Stimulated activated CD4-positive, alpha-beta T cell treated with anti-CD3 and anti-CD28 coated beads, Interleukin-1b, Interleukin-23, amount 100 ng/mL, for 1 hour (primary cell): ENCODE measurements at places on chromosomes 6 and 20.

DNA sequence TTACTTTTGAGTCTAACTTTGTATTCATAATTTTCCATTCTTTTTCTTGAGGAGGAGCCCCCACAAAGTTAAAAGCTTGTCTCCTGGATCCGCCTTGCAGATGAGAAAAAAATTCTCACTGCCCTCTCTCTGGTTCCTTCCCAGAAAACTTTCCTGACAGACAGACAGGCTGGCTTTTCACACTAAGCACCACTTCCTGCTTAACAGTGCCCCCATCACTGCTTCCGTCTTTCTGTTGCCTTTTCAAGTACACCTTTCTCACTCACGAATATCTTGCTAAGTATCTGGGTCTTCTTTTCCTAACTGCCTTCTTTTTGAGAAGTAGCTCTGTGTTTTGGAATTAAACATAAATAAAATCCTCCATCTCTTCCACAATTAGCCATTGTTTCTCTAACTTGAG lies 19.8 kb upstream of the LMBRD1 start:
- DNase-seq: no peak

- DNase-seq: no peak
Observed at GRCh38 chr6:37175332-37176267, 5.6 kb downstream of the PIM1 start.

- no peak for DNase-seq
Observed at GRCh38 chr6:111589366-111589765, 16.3 kb downstream of the TRAF3IP2 start.

DNA sequence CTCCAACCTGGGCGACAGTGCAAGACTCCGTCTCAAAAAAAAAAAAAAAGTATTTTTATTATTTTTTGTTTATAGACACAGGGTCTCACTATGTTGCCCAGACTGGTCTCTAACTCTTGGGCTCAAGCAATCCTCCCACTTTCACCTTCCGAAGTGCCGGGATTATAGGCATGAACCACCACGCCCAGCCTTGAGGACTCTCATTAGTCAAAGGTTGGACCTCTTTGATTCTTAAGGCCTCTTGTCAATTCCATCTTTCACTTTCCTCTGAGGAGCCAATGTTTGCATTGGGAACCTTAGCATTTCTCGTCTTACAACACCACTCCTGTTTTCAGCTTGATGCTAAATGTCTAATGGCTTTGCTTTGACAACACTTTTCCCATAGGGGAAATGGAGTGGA lies 16.1 kb upstream of the CDK19 start:
- no peak for DNase-seq

GRCh38 chr20:24148372-24148771 lies 159.8 kb upstream of the GGTLC1 start:
- no peak for DNase-seq

DNA sequence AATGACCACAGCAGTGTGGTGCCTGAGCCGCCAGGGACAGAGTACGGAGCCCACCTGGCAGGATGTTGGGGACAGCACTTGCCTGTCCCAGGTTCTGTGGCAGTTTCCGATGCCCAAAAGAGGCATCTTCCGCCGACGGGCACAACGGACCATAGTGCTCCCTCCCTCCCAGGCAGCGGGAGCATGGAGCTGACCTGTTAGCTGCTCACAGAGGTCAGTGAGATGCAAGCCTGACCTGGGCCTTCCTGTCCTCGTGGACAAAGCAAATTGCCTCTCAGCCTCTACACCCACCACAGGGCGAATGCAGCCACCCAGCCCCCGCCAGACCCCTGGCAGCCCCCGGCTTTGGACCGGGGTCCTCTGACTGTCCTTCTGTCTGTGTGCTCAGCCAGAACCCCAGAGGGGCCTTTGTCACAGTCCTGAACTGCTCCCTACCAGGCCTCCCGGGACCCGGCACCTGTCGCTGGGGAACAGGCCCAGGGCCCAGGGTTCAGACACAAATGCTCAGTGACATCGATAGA lies 16.2 kb upstream of the FRMD1 start:
- no peak for DNase-seq

GRCh38 chr20:63950701-63951397 lies 5.4 kb downstream of the UCKL1 start:
- DNase-seq: no peak

DNA sequence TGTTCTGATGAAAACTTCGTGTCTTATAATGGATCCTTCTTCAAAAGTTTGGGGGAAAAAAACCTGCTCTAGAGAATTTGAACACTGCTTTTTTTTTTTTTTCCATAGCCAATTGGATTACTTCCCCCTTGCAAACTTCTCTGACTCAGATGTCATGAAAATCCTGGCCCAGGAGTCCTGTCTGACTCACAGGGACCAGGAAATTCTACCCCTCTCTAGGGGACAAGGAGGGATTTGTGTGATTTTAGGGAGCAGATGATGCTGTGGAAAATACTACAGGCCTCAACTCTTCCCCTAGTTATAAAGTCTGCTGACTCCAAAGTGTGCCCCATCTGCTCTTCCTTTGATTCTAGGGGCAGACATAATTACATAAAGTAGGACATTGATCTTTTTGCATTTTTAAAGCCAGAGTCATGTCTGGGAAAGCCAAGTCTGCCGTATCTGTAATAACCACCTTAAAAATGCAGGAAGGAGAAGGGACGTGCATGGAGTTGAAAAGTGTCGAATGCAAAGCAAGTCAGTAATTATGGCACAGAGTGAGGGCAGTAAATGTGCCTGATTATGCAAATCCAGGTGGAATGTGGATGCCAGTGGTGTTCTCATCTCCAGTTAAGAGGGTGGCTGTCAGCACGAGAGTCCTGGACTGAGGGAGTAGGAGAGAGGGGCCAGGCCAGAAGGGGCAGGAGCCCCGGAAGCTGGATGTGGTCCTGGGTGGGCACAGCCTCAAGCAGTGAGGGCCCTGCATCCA lies 144.3 kb upstream of the SULF2 start:
- DNase-seq: no peak

GRCh38 chr6:152094992-152095592 lies 287.6 kb downstream of the ESR1 start:
- no peak for DNase-seq

DNA sequence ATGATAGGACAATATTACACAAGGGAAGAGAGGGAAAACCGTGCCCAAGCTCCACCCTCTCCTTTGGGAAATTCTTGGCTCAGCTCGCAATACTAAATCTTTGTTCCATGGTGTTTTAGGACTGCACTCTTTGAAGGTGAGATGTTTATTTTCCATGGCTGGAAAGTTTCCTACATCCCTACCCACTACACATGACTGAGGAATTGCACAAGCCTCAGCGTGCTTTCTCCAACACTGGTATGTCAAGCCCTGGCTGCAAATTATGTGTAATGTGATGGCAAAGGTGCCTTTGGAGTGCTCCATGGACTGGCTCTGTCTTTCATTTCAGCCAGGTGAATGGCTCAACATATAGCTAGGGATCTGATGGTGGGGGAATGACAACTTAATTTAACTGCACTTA lies 134.3 kb downstream of the ISM1 start:
- no peak for DNase-seq

DNA sequence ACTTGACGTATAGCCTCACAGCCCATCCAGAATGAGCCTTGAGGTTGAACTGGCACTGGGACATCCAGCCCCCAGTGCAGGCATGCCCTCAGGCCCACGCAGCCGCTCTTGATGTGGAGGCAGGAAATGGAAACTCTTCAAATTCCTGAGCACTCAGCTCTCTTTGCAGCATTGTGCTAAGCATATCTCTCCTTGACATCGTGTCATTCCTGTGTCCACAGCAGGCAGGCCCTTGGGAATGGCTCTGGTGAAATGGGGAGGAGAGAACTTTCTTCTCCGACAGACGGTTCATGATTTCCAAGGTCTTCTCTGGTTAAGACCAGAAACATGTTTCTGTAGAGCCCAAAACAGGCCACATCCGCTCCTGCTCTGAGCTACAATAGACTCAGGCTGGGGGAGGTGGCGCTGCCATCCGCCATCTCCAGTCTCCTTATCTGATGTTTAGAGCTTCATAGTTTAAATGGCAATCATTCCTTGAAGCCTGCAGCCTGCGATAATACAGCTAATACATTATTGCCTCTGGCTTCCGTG lies 248.8 kb downstream of the CDH4 start:
- DNase-seq: no peak

DNA sequence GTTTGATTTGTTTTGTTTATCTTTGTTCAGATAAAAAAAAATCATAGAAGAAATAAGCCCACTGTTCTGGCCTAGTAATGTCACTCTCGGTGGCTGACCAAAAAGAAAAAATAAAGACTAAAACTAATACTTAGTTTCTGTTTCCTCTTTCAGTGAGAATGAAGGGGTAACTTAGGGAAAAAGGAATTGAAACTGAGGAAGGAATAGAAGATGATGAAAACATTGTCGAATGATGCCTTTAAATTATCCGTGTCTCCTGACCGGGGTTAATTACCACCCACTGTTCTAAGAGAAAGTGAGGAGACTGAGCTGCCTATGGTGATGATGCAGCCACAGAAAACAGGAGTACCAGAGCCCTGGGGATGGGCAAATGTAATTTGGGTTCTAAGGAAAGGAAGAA lies 73.1 kb downstream of the PTCHD4 start:
- DNase-seq: no peak

GRCh38 chr6:14235653-14236356 lies 118.2 kb downstream of the CD83 start:
- no peak for DNase-seq

DNA sequence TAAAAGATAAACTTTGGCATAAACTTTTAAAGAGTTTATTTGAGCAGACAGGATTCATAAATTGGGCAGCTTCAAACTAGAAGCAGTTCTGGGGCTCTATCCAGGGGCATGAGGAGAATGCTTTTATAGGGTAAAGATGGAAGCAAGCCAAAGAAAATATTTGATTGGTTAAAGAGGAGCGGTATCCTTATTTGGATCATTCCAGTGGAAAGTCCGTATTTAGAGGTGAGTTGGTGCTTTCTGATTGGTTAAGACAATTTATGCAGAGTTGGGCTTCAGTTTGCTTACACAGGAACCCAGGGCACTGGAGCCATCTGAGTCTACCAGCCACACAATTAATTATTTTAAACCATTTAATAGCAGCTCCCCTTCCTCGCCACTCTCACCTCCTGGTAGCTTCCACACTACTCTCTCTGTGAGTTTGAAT lies 37.9 kb upstream of the RNF217 start:
- no peak for DNase-seq

DNA sequence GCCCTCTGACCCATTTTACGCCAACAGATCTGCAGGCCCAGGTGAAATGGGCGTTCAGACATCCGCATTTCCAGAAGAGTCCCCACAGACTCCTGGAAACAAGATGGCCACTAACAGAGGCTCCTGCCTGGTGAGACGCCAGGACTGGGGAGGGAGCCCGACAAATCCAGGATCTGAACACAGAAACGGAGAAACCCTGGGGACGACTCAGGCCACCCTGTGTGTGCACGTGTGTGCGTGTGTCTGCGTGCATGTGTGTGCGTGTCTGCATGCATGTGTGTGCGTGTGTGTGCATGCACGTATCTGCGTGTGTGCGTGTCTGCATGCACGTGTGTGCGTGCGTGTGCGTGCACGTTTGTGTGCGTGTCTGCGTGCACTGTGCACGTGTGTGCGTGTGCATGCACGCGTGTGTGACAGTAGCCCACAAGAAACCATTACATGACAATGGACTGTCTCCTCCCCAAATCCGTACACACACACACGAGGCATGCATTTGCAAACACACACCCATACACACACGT lies 24.9 kb downstream of the CHRNA4 start:
- no peak for DNase-seq

DNA sequence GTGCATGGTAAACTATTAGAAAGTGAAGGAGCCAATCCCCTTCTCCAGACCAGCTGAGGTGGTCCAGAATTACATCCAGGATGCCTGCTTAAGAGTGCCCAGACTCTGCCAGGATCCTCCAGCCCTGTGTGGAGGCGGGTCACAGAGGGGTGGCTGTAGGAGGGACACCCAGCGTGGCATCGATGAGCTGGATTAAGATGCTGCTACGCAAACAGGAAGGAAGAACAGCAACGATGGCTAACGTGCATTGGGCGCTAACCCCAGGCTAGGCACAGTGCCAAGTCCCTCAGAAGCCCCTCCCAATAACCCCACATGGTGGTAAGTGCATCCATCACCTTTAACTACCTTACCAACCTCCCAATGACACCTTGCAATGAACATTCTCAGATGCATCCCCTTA lies 63.9 kb upstream of the MRPS10 start:
- DNase-seq: peak; percentile 21

DNA sequence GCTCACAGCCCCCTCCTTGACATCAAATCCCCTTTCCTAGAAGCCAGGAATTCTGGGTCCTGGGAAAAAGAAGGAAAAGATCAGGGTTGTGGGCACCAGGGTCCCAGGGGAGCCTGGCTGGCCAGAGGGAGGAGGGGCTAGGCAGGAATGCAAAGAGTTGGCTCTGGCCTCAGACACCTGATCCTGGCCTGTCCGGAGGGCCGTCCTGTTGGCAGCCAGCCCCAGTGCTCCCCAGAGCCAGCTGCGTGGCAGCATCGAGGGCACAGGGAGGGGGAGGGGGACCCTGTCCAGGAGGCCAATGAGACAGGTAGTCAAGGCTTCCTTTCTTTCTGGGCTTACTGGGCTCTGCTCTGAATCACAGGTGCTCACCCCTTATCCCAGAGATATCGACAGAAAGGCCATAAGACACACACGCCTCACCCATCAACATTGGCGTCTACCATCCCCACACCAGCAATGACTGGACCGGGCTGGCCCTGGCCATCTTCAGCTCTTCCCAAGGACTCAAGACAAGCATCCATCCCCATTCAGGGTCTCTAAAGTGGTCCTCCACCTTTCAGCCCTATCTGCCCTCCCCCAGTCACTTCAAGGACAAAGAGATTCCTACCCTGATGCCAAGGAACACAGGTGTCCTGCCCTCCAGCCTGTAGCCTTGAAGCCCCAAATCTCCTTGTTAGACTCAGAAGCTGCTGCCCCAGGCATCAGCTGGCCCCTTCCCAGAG lies 723 bp downstream of the COL11A2 start:
- no peak for DNase-seq

- DNase-seq: no peak
Observed at GRCh38 chr6:157631412-157631811, 191.6 kb upstream of the SNX9 start.

DNA sequence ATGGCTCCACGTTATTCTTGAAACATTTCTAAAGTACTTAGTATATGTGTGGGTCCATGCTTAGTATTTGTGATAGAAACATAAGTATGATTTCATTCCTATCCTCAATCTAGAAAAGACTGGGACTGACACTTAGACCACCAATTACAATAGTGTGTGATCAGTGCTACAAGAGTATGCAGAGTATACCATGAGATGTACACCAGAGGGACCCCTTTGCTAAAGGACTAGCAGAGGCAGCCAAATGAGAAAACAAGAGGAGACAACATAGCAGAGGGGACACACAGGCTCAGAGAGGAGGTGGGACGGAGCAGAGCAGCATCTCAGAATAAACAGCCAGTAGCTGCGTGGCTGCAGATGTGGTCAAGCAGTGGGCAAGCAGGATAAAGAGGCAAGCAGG lies 21.0 kb downstream of the RMND1 start:
- no peak for DNase-seq

- DNase-seq: no peak
Observed at GRCh38 chr6:7727946-7728854, 2.3 kb downstream of the BMP6 start.
